ENCODE measurements at places on chromosomes 2 and 18. TPM values are rescaled to one million over a fixed set of nuclear protein-coding genes. Genes with fewer than 3 reads are reported as not detected.
A peak's percentile ranks its signal among the peaks of the same experiment; 100 is the strongest.

EFHD1 gene
- total RNA-seq, result 23.3 TPM

UGT1A10 gene
- total RNA-seq, result 1.0 TPM

BOLL gene
- not detected for total RNA-seq

DNA sequence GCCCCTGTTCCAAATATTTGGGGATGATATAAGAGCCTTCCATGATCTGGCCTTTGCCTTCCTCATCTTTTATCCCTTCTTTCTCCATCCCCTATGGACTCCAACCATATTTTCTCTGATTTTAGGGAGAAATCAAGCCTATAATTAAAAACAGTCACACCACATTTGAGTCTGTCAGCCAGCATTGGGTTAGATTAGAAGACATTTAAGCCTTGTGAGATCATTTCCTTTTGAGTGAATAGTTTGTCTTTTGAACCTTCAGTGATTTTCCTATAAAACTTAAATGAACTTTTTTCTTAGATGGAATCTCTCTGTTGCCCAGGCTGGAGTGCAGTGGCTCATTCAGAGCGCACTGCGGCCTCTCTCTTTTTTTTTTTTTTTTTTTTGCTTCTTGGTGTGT is 7.6 kb upstream of the C18orf32 start:
- no peak for ATAC-seq

GRCh38 chr2:161952783-161953191 is 121.2 kb downstream of the DPP4 start:
- no peak for ATAC-seq

GRCh38 chr2:35989503-35989902 is 366.1 kb upstream of the CRIM1 start:
- no peak for ATAC-seq

DNA sequence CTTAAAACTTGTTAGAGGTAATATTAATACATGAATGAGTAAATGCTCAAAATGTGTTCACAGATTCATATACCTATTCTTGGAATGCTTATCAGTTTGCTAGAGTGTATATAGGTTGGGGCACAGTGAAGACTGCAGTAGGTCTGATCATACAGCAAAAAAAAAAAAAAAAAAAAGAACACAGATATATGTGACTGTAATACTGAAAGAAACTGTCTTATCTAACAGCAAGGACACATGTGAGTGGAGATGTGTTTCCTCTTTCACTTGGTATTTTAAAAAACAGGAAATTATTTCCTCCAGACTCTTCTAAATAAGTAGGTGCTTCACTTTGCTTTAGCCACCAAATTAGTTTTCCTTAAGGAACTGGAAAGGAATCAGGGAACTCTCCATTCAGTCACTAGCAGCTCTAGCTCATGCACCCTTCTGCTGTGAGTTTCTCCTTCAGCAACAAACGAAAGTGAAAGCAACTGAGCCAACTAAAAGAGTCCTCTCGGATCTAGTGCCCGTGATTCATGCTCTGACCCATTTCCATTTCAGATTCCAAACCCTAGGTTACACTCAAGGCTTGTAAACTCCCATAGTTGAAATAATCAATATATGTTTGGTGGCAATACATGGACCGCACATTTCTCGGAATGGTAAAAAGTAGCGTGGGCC is 98.5 kb downstream of the DSEL start:
- ATAC-seq, result no peak

GRCh38 chr2:100321866-100322820 is at the start of gene LONRF2:
Gene LONRF2, minus strand, starts transcription at chr2:100322501. Its CDS starts 408 bp downstream, at chr2:100322093.
- ATAC-seq, result peak; percentile 84

DNA sequence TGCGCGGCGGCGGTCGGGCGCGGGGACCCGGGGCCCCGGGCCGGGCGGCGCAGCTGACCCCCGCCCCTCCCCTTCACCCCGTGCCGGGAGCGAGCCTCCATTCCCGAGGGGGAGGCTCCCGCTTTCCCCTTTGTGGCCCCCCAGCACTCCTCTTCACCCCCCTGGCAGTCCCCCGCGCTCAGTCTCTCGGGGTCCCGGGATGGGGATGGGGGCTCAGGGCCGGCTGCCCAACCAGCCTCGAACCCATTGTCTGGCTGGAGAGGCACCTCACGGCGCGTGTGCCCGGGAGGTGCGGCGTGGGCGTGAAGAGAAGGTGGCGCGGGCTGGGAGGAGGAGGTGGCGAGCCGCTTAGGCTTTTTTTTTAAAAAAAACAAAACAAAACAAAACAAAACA is 748 bp downstream of the FMNL2 start:
- ATAC-seq, result no peak

Data from gastroesophageal sphincter (tissue), 4 donors.